ENCODE measurements at places on chromosomes 6 and 20. TPM values are rescaled to one million over a fixed set of nuclear protein-coding genes. Genes with fewer than 3 reads are reported as not detected.

VGLL2 gene
- total RNA-seq = not detected

SRC gene
- total RNA-seq = 113 TPM

REM1 gene
- total RNA-seq = 0.47 TPM

HSPA12B gene
- total RNA-seq = 0.47 TPM

NKX2-4 gene
- total RNA-seq = not detected

SNAP25 gene
- 15.3 TPM for total RNA-seq

PGC gene
- total RNA-seq = 0.14 TPM

SLC16A10 gene
- total RNA-seq = 0.60 TPM

PRL gene
- total RNA-seq = not detected

GHRH gene
- total RNA-seq = not detected

BCAS4 gene
- total RNA-seq = 27.1 TPM

KCNK15 gene
- 0.62 TPM for total RNA-seq
